ENCODE measurements at places on chromosomes 4 and X.

- DNase-seq = no peak
Observed at GRCh38 chr4:101081695-101082369, 265.5 kb downstream of the PPP3CA start.

DNA sequence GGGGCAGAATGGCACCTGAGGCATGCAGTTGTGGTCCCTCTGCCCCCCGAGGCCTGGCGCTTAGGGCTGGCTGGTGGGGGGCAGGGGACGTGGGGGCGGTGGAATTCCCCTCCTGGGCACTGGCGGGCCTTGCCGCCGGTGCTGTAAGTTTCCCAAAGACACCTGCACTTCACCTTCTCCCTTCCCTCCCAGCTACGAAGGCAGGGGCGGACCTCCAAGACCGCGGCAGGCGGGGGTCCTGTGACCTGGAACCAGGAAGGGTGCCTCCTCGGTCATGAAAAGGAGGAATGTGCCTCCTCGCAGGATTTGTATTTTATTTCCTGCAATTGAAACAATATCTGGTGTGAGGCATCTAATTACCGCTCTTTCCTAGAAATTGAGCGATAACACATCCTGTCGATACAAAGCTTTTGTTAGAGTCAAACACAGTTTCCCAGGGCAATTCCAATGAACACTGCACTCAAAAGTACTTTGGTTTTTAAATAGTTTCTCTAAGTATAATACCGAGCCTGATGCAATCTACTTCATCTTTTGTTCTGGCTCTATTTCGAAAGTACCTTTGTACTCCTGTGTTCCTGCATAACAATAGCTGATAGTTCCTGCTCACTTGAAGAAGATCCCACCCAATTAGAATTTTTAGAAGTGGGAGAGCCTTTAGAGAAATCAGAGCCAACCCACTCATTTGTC, 12.3 kb upstream of the ADRA2C start:
- no peak for DNase-seq

DNA sequence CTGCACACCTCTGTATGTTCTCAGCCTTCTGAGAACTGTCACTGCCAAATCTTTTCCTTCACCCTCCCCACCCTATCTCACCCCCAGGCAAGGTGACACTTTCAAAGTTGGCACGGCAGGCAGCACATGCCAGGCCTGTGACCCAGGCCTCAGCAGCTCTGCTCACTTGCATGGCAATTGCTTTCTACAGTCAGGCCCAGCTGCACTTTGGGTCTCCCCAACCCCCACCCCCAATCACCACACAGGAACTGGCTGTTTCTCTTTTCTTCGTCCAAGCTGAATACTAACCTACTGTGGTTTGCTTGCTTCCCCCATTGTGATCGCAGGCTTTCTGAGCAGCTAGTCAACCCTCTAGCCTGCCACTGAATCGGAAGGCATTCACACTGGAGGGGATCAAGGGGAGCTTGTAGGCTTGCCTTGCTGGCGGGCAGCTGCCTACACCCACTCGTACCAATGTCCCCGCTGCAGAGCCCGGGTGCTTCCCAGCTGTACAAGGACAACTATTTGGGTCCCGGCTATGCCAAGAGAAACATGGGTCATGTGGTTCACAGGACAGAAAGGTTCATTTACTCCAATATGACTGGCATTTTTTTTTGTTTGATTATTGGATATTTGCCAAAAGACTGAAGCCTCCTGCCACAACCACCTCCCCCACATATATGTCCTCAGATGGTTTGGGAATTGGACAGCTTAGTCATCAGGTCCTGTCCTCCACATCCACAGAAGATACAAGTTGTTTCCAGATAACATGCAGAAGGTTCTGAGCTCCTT, 28.1 kb downstream of the SLC25A43 start:
- no peak for DNase-seq

GRCh38 chr4:17324386-17324830, 187.5 kb downstream of the QDPR start:
- no peak for DNase-seq

GRCh38 chr4:55337944-55338343, 8.1 kb upstream of the SRD5A3 start:
- DNase-seq = no peak

DNA sequence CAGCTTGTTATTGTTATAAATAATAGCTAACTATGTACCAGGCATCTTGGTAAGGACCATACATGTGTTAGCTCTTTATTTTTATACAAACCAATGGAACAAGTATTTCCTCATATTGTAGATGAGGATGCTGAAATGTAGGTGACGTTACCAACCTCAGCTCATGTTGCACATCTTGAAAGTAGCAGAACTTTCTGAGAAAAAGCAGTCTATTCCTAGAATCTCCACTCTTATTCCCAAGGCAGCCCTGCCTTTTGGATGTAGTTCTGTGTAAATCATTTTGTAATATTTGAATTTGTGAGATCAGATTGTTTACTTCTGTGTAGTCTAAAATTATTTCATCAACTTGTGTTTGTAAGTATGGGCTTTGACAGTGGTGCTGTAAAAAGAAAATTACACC, 5.3 kb downstream of the FHDC1 start:
- DNase-seq = no peak

GRCh38 chr4:52950226-52950625, 88.1 kb downstream of the RASL11B start:
- DNase-seq = no peak

- DNase-seq = no peak
Observed at GRCh38 chr4:122928930-122929329, 6.5 kb upstream of the NUDT6 start.

DNA sequence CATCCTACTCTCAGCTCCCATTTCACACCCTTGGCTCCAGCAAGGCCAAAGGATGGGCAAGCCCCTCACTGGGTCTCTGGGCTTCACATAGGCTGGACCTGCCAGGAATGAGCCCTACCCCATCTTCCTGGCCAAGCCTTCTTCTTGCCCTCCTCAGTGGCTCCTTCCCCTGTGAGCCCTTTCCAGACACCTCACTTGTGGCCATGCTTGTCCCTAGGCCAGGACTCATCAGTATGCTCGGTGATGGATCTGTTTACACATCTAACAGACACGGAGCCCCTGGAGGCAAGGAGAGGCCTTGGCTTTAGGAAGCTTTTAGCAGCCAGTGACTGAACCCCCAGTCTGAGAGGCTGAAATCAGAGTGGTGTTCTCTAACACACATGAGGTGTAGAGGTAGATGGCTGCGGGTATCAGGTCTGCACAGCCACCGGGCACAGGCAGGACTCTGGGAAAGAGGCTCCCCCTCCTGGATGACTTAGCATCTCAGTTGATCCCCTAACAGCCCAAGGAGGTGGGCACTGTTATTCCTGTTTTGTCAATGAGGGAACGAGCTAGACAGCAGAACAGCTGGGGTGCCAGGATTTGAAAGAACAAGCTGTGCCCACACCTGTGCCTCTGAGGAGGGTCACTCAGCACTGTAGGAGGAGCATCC, 44.8 kb downstream of the PPP2R2C start:
- no peak for DNase-seq

DNA sequence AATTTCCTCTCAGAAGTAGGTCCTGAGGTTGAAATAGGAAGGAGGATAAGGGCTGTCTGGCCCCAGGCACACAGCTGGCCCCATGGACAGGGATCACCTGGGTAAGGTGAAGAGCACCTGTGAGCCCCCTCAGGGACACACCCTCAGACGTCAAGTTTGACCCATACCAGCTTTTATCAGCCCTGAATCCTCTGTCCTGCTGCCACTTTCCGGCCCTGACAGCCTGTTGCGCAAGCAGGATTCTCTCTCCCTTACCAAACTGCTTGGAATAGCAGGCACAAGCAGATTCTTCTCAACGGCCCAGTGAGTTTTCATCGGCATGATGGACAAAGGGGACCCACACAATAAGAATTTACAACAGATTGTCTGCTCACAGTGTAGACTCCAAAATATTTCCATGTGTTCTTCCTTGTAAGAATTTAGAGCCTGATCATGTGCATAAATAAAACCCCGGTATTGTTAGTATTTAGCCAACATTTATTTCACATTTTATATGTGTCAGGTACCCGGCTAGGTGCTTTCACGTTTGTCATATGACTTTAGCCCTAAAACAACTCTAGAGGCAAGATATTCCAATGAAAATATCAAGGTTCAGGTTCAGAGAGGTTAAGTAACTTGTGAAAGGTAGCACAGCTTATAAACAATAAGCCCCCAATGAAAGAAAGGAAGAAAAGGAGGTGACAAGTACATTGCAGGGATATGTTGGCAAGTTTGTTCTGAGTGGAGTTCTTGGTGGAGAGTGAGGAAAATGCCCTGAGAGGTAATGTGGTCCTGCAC, 107.2 kb upstream of the KIT start:
- DNase-seq = no peak

DNA sequence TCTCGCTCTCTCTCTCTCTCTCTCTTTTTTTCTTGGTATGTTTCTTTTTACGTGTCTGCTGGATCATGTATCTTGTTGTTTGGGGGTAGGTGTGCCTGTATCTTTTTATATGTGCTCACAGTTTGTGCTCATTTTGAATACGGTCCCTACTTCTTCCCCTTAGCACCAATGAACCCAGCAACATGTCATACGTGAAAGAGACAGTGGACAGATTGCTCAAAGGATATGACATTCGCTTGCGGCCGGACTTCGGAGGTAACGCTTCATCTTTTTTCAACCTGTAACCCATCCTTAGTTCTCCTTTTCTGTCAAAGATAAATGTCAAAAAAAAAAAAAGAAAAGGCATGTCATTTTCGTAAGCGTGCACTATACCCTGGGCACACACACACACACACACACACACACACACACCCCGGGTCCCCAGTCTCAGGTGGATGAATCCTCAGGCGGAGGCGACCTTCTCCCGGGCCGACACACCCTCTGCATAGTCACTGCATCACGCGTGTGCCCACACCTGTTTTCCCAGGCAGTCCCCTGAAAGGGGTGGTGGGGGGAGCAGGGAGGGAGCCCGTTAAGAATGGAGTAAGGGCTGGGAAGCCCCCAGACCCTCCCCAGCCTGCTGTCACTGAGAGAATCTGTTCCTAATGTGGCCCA, 511 bp downstream of the GABRB1 start:
- DNase-seq = no peak

DNA sequence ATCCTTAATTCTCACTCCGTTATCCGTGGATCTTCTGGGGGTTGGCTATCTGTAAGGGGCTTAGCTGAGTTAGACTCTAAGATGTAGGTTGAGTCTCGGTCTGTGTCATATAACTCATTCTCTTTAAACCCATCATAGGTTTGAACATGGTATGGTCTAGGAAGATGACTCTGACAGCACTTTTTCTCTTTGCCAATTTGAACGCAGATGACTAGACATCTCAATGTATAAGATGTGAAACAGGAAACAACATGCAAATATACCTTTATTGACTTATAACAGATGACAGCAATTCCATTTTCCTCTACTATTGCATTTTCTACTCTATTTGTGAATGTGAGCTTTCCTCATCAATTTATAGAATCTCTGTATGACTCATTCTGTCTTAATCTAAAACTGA, 634.8 kb upstream of the MAGEB2 start:
- no peak for DNase-seq

DNA sequence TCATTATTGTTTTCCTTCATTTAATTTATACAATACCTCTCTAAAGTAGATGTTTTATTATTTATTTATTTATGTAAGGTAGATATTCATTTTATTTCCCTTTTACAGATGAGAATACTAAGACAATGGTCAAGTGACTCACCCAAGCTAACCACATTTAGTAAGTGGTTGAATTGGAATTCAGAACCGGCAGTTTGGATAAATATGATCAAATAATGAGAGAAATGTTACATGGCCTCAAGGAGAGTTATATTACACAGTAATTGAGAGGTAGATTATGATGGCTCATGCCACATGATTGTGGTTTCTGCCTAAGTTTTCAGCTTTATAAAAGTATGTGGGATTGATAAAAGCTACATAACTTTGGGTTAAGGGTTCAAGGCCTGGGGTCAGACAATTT, 239.4 kb upstream of the BOD1L1 start:
- DNase-seq = no peak

DNA sequence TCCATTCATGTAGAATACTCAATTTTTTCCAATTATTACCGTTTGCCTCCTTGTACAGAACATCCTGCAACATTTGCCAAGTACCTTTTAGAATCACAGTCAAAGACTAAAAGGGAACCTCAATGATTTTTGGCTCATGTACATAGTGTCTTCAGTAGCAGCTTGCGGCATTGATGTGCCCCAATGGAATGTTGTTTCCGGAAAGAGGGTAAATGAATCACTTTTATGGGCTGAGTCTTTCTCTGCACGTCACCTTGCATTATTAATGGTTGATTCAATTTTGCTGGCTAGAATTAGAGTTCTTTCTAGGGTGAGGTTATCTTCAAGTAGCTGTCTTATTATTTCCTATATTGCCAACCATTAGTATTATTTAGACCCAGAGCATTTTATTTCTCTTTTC, 116.9 kb upstream of the GABRA2 start:
- DNase-seq = no peak

GRCh38 chrX:140764401-140764919, 54.9 kb downstream of the LINC00632 start:
- DNase-seq = no peak

DNA sequence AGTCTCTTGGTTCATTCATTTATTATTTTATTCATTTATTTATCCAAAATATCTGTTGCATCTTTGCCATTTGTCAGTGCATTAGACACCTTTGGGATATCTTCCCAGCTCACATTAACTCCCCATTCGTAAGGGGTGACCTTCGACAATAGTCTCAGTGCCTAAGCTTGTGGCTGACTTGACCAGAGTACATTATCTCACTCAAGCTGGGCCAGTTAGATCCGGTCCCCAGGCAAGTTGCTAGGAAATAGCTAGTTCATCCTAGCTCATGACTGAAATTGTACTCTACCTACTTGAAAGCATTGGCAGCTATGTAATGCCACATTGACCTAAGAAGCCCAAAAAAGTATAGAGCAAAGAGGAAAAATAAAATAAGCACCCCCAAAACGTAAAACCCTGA, 165.3 kb downstream of the FBXO8 start:
- no peak for DNase-seq

- no peak for DNase-seq
Observed at GRCh38 chrX:44961817-44962607, 89.0 kb downstream of the KDM6A start.

Measured in stimulated activated CD8-positive, alpha-beta memory T cell treated with anti-CD3 and anti-CD28 coated beads, Interleukin-15, amount 100 ng/mL, for 24 hours (primary cell).